Effector CD8-positive, alpha-beta T cell (primary cell): ENCODE measurements at places on chromosomes 1 and 21.

DNA sequence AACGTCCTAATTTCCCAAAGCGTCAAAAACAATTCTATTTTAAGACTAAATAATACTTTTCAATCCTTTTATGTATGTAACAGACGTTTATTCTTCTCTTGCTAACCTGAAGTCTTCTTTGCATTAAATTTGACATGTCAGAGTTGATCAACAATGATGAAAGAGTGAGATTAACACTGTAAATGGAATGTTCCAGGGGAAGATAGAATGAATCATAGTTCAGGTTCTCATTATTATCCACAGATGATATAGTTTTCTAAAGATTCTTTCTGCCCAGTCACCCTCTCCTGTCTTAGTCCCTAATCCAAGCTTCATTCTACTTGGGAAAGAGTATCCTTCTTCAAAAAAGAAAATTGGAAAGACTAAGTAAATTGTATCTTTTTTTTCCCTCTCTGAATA lies 38.9 kb downstream of the SDCCAG8 start:
- DNase-seq, result no peak

GRCh38 chr1:182460550-182460951 lies 10.6 kb downstream of the RGSL1 start:
- no peak for DNase-seq

- no peak for DNase-seq
Observed at GRCh38 chr1:84708031-84708430, 17.8 kb upstream of the SSX2IP start.

DNA sequence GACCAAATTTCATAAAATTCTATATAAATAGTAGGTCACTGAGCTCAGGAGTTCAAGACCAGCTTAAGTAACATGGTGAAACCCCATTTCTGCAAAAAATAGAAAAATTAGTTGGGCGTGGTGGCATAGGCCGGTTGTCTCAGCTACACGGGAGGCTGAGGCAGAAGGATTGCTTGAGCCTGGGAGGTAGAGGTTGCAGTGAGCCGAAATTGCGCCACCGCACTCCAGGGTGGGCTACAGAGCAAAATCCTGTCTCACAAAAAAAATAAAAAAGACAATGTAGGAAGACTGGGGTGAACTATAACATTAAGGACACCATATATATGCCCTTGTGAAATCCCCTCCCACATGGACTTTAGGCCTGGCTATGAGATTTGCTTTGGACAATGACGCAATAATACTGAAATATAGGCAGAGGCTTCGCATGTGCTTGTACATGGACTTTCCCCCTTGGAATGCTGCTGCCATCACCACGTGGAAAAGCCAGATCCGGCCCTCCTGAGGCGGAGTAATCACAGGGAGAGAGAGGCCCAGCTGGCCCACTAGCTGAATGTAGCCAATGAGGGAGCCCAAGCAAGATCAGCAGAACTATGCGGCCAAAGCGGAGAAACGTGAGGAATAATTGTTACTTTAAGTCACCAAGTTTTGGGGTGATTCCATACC lies 13.1 kb upstream of the USP1 start:
- no peak for DNase-seq

GRCh38 chr1:182786223-182786994 lies 3.2 kb upstream of the NPL start:
- DNase-seq, result no peak

DNA sequence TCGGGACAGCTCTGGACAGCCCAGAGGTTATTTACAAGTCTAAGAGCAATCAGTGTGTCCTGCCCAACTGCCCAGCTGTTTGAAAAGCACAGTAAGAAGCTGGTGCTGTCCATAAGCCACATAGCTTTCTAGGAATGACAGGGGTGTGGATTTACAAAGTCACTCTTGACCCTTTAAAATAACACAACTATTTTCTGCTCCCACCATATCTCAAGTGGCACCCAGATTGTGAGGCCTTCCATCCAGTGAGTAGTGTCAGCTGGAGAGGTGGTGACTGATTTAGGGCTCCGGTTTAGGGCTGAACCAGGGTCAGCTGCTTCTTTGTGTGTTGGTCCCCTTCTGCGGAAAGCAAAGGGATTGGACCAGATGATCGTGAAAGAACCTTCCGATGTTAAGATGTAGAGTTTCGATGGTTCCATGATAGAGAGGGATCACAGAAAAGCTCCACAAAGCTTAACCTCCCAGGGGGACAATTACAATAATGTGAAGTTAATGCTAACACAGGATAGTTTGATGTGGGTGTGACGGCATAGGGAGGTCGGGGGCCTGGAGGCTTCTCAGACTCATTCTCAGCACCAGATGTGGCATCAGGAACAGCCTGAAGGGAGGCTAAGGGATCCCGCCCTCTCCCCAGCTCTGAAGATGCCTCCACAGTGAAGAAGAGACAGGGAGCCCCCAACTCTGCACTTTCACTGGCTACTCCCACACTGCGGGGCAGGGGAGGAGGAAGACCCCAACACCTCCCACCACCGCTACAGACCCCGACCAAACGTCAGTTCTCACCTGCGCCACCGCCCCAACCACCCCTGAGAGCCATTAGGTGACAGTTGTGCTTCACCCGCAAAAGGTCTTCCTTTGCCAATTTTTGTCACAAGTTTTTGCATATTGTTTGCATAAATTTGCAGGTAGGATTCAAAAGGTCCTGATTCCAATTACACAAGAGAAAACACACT lies 40.6 kb downstream of the LRRC3 start:
- no peak for DNase-seq

- DNase-seq, result no peak
Observed at GRCh38 chr1:67759066-67759465, 74.1 kb downstream of the GADD45A start.

- DNase-seq, result no peak
Observed at GRCh38 chr1:93007941-93008577, 46.8 kb upstream of the DIPK1A start.

DNA sequence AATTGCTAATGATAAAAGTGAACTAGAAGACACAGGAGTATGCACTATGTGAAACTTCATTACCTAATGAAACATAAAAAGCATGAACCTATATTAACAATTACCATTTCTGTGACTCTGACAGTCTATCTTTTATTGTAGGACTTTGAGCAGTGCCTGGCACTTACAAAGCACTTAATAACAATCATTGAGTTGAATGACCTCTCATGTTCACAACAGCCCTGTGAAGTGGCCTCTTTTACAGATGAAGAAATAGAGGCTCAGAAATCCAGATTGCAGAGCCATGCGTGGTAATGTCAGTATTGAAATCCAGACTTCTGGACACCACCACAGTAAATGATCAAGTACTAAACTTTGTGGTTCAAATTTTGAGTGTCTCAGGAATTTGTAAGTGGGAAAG lies 326.4 kb downstream of the NTNG1 start:
- DNase-seq, result no peak

DNA sequence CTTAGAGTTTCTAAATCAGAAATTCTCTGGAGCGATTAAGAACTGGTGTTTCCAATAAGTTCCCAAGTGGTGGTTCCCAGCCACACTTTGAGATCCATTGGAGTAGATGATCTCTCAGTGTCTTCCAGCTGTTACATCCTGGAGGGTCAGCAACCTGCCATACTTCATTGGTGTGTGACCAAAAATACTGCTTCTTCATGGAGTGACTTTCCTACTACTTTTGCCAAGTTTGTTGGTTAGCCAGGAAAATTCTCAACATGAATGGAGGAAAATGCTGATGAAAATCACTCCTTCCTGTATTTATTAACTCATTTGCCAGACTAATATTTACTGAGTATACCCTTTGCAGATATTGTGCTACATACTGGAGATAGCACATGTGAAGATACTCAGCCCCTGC lies 186.1 kb downstream of the FGGY start:
- DNase-seq, result no peak
